Vagina (tissue), 2 donors: ENCODE measurements at places on chromosomes 5 and 9.

DNA sequence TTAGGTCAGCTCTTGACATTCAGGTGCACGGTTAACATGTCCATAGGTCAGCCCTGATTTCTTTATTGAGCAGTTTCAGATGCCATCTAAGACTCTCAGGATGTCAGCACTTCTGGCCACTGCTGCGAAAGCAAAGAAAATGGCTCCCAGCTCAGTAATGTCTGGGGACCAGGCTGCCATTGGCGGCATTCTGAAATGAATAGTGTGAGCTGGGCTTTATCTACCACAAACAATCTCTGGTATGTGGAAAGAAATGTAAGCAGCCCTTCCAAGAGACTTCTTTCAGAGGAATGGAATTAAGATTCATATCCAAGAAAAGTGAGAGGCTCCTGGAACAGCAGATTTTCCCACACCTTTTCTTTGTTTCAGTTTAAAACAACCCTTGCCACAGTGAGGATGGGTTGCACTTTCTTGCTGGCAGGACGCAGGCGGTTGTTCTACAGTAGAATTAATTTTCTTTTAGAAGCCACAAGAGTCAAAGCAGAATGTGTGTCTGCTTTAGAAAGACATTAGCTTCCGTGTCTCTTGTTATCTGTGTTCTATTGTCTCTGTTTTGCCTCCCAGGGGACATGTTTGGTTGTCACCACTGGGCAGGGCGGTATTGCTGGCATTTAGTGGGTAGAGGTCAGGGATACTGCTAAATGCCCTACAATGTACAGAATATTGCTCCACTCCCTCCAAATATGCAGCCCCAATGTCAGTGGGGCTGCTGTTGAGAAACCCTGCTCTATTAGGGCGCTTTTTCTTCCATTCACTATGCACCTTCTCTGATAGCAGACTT is 149.9 kb upstream of the ANKH start:
- no peaks in the 10 kb centered on the region for H3K27me3 ChIP-seq
- H3K27ac ChIP-seq: no peak overlapping the region
- H3K4me1 ChIP-seq: no peaks in the 10 kb centered on the region
- no peaks in the 10 kb centered on the region for H3K36me3 ChIP-seq
- H3K4me3 ChIP-seq: no peak overlapping the region

- H3K4me1 ChIP-seq: no peaks in the 10 kb centered on the region
- H3K27ac ChIP-seq: no peak overlapping the region
- no peak overlapping the region for H3K4me3 ChIP-seq
- no peaks in the 10 kb centered on the region for H3K27me3 ChIP-seq
Measured at GRCh38 chr9:99016681-99017387, 73.1 kb downstream of the COL15A1 start.

GRCh38 chr5:75203604-75204003 is 33.1 kb downstream of the ANKRD31 start:
- H3K4me3 ChIP-seq: no peak overlapping the region
- H3K36me3 ChIP-seq: no peaks in the 10 kb centered on the region
- H3K27ac ChIP-seq: no peak overlapping the region
- no peak for DNase-seq

- H3K27ac ChIP-seq: peak overlapping the region; percentile 12
- DNase-seq: no peak
- H3K36me3 ChIP-seq: no peaks in the 10 kb centered on the region
- peaks cover 35% of the 10 kb centered on the region for H3K4me1 ChIP-seq
Measured at GRCh38 chr9:616694-617093, 224.8 kb upstream of the DMRT1 start.

GRCh38 chr5:151448038-151448985 is 909 bp downstream of the SLC36A1 start:
- H3K27ac ChIP-seq: peak overlapping the region; percentile 77
- H3K4me3 ChIP-seq: peak overlapping the region; percentile 82
- no peaks in the 10 kb centered on the region for H3K36me3 ChIP-seq
- H3K27me3 ChIP-seq: no peaks in the 10 kb centered on the region
- H3K4me1 ChIP-seq: peaks cover 13% of the 10 kb centered on the region

DNA sequence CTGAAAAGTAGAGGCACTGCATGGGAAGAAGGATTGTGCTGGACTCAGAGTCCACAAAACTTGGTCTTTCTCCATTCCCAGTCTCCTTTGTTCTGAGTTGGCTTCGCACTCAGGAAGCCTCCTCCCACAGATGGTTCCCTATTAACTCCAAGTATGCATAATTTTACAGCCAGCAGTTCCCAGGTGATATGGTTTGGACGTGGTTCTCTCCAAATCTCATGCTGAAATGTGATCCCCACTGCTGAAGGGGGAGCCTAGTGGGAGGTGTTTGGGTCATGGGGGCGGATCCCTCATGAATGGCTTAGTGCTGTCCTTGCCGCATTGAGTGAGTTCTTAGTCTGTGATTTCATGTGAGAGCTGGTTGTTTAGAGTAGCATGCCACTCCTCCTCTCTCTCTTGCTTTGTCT is 86.6 kb downstream of the FEM1C start:
- H3K36me3 ChIP-seq: no peaks in the 10 kb centered on the region
- DNase-seq: no peak

DNA sequence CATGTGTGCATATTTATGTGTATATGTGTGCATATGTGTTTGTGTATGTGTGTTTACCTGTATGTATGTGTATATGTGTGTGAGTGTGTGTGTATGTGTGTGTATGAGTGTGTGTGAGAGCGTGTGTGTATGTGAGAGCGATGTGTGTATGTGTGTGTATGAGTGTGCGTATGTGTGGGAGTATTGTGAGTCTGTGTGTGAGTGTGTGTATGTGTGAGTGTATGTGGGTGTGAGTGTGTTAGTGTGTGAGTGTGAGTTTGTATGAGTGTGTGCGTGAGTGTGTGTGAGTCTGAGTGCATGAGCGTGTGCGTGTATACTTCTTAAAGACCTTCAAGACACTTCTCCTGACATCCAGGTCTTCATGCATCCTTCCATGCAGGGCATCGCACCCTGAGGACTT is 49.6 kb downstream of the CFAP77 start:
- no peaks in the 10 kb centered on the region for H3K36me3 ChIP-seq
- H3K27me3 ChIP-seq: no peaks in the 10 kb centered on the region
- no peak overlapping the region for H3K27ac ChIP-seq
- no peaks in the 10 kb centered on the region for H3K4me1 ChIP-seq
- no peak overlapping the region for H3K4me3 ChIP-seq
- no peak for DNase-seq

DNA sequence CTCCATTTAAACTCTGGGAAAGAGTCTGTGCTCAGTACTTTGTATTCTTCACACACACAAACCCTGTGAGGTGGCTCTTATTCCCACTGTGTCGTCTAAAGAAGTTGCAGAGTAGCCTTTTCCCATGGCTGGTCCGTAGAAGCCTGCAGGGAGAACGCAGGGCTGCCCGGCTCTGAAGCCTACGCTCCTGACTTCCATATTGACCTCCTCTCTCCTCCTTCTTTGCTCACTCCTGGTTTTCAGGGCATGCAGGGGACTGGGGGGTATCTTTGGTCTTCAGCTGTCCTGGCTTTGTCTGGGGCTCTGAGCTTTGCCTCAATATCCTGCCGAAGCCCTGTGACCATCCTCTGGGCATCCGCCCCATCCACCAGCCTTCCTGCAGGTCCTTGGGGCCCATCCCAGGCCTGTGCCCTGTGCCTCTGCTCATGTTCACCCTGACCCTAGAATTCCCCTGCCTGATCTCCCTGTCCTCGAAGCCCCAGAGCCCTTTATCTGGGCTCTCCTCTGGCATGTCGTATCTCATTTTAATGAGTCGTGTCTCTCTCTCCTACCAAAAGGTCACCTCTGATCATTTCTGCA is 83.8 kb upstream of the FSTL4 start:
- H3K27ac ChIP-seq: no peak overlapping the region
- no peaks in the 10 kb centered on the region for H3K27me3 ChIP-seq
- H3K36me3 ChIP-seq: no peaks in the 10 kb centered on the region
- no peak overlapping the region for H3K4me3 ChIP-seq

- no peak for DNase-seq
- no peaks in the 10 kb centered on the region for H3K4me1 ChIP-seq
- H3K27ac ChIP-seq: no peak overlapping the region
- no peaks in the 10 kb centered on the region for H3K27me3 ChIP-seq
Measured at GRCh38 chr5:30574761-30575160, 618.7 kb upstream of the CDH6 start.

DNA sequence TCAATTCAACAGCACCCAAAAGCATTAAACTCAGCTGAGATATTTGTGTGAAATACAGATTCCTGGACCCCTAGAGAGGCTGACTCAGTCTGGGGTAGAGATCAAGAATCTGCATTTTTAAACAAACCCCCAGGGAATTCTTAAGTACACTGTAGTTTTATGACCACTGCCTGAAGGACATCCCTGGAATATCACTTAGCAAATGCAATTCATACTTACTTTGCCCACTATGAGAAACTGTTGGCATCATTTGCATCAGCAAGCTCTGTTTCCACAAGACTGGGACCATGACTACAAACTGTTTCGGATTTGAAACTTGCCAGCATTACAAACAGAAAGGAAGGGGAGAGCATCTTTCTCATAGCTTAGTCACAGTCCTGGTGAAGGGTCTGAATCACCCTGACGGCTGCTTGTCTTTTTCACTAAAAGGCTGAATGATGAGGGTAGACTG is 63.7 kb downstream of the MLLT3 start:
- no peak for DNase-seq
- H3K4me1 ChIP-seq: peaks cover 30% of the 10 kb centered on the region
- no peaks in the 10 kb centered on the region for H3K27me3 ChIP-seq
- H3K27ac ChIP-seq: no peak overlapping the region
- no peaks in the 10 kb centered on the region for H3K36me3 ChIP-seq

GRCh38 chr9:75391497-75391896 is 303.2 kb downstream of the OSTF1 start:
- no peak for DNase-seq
- H3K4me3 ChIP-seq: no peak overlapping the region
- H3K4me1 ChIP-seq: peaks cover 7% of the 10 kb centered on the region
- no peaks in the 10 kb centered on the region for H3K27me3 ChIP-seq
- H3K36me3 ChIP-seq: no peaks in the 10 kb centered on the region
- H3K27ac ChIP-seq: no peak overlapping the region

- peak overlapping the region; percentile 34 for H3K27ac ChIP-seq
- no peak overlapping the region for H3K4me3 ChIP-seq
- no peak for DNase-seq
- no peaks in the 10 kb centered on the region for H3K27me3 ChIP-seq
Measured at GRCh38 chr9:110996436-110997220, 41.6 kb downstream of the LPAR1 start.

DNA sequence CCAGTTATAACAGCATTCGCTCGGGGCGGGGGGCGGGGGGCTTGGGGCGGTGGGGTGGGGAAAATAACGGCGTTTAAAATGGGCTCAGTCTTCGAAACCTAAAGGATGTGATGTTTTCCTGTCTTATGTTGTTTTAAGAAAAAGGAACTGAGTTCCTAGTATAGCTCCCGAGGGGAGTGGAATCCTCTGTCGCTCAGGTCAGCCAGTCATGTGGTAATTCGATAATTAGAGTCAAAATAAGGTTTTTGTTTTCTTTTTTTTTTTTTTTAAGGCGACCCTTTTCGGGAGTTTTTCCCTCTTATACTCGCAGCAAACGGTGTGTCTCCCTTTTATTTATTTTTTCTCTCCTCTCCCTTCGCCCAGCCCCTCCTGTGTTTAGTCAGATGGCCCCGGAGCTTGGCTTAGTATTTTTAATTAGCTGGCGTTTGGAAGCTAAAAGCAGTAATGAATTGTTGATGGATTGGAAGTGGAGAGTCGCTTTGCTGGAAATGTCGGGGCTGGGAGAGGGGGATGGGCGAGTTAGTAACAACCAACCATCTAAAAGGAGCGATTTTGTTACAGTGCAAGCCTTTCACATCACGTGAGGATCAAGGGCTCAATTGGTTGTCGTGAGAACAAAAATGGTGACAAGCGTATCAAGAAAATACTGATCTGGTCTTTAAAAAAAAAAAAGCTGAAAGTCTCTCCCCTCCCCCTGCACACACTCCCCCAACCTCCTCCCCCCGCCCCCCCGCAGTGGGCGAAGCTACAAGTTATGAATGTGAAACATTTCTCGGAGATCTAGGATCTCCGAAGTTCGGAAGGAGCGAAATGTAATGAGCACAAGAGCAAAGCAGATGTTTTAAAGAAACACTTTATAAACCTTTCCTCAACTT is 714 bp upstream of the ZNF608 start:
- peaks cover 40% of the 10 kb centered on the region for H3K4me1 ChIP-seq
- no peak for DNase-seq
- no peaks in the 10 kb centered on the region for H3K36me3 ChIP-seq

- H3K27ac ChIP-seq: no peak overlapping the region
- H3K4me1 ChIP-seq: peaks cover 36% of the 10 kb centered on the region
- H3K36me3 ChIP-seq: no peaks in the 10 kb centered on the region
Measured at GRCh38 chr9:33455945-33456344, 8.6 kb upstream of the AQP3 start.

- peaks cover 27% of the 10 kb centered on the region for H3K4me1 ChIP-seq
- DNase-seq: no peak
- no peaks in the 10 kb centered on the region for H3K27me3 ChIP-seq
- H3K4me3 ChIP-seq: no peak overlapping the region
- H3K27ac ChIP-seq: no peak overlapping the region
- no peaks in the 10 kb centered on the region for H3K36me3 ChIP-seq
Measured at GRCh38 chr9:125280945-125281344, 19.3 kb downstream of the GAPVD1 start.

GRCh38 chr5:141182248-141182647 is at the start of gene PCDHB16:
PCDHB16 (plus strand) TSS chr5:141182387; CDS start chr5:141182560, 173 bp downstream.
- no peaks in the 10 kb centered on the region for H3K27me3 ChIP-seq
- H3K36me3 ChIP-seq: no peaks in the 10 kb centered on the region
- peak within 1 kb of the TSS; percentile 9 for H3K4me3 ChIP-seq
- H3K27ac ChIP-seq: peak within 1 kb of the TSS; percentile 24

GRCh38 chr9:120388003-120388855 is 191.7 kb downstream of the CDK5RAP2 start:
- no peak overlapping the region for H3K27ac ChIP-seq
- no peak for DNase-seq
- peaks cover 37% of the 10 kb centered on the region for H3K36me3 ChIP-seq
- no peaks in the 10 kb centered on the region for H3K27me3 ChIP-seq
- no peaks in the 10 kb centered on the region for H3K4me1 ChIP-seq
- no peak overlapping the region for H3K4me3 ChIP-seq

GRCh38 chr5:127031147-127031862 is 947 bp upstream of the MARCHF3 start:
- H3K4me1 ChIP-seq: peaks cover 13% of the 10 kb centered on the region
- peak overlapping the region; percentile 64 for H3K4me3 ChIP-seq
- no peaks in the 10 kb centered on the region for H3K27me3 ChIP-seq
- no peaks in the 10 kb centered on the region for H3K36me3 ChIP-seq

DNA sequence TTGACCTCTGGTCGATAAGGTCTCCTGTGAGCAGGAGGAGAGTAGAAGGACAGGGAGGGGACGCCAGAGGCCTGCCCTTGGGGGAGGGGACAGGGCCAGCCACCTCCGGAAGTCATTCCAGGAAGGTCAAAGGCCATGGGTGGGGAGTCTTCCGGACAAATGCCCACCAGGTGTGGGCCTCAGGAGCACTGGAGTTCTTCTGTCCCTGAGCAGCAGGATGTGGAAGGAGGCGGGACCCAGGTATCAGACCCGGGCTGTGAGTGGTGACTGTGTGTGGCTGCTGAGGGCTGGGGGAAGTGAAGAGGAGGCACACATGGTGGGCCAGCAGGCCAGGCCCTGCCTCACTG is 13.9 kb downstream of the FGF18 start:
- no peaks in the 10 kb centered on the region for H3K4me1 ChIP-seq
- DNase-seq: no peak
- no peaks in the 10 kb centered on the region for H3K27me3 ChIP-seq
- no peaks in the 10 kb centered on the region for H3K36me3 ChIP-seq

- H3K36me3 ChIP-seq: no peaks in the 10 kb centered on the region
- no peaks in the 10 kb centered on the region for H3K27me3 ChIP-seq
- no peak overlapping the region for H3K27ac ChIP-seq
- DNase-seq: no peak
- no peak overlapping the region for H3K4me3 ChIP-seq
- H3K4me1 ChIP-seq: no peaks in the 10 kb centered on the region
Measured at GRCh38 chr5:26666371-26666770, 372.0 kb downstream of the CDH9 start.
